T follicular helper cell (primary cell): ENCODE measurements at places on chromosomes 1 and 21.

DNA sequence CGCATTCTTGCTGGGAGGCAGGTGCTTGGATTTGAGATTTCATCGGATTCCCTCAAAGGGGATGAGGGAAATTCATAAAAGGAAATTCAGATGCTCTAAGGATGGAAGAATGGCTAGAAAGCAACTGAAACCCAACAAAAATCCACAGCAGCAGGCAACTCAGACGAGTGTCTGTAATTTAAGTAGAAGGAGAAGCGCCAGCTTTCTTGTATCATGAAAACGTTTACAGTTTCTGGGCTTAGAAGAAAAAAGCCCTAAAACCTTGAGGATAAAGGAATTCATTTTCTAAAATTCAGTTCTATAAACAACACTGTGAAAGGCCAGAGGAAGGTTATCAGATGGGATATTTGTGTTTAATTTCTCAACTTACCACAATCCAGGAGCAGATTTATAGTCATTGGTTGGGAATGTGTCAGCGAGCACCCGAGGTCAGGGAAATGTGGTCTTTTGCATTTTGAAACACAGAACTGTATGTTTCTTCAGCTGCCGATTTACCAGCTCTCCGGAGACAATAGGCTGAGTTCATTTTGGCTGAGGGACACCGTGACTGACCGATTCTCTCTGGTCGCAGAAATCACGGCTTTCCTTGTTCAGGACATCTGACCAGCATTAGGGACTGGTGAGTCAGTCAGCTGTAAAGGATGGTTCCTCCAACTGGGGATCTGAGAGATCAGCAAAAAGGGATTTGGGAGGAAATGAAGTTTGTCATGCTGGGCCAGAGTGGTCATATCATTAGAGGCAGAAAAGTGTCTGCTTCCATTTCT lies 111.6 kb upstream of the ERRFI1 start:
- no peak for DNase-seq

GRCh38 chr1:179953974-179954492 lies 577 bp upstream of the CEP350 start:
- peak; percentile 12 for DNase-seq

DNA sequence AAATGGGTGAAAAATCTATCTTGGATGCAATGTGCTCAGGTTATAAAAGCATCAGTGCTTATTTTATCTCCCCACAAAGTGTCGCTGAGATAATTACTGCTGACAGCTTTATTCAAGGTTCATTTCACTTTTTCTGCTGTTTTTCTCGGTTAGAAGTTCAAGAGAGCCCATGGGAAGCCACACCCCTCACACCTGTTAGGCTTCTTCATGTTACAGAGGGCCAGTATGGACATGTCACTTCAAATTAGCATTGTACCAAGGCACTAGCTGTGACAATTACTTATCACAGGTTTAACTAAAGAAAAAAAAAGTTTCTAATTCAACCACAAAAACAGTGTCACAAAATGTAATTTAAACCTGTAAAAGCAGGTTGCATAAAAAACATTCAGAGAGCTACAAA lies 187.3 kb upstream of the DMRTA2 start:
- no peak for DNase-seq

GRCh38 chr1:35270836-35271235 lies 2.3 kb downstream of the ZMYM4 start:
- no peak for DNase-seq

DNA sequence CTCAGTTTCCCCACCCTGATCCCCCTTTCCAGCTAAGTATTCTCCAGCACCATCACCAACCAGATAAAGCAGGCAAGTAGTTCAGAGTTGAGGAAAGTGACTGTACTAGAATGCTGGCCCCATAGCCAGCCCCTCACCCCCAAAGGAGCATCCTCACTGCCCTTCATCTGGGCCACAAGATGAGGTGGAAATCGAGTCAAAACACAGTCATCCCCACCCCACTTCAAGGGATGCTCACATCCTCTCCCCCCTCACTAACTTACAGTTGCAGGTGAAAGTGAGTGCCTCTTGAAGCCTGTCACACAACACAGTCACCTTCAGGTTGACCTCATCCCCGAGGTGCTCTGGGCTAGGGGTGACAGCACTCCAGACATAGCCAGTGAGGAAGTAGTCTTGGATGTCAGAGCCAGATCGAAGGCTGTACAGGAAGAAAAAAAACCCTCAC lies 30.4 kb downstream of the PIK3C2B start:
- no peak for DNase-seq

DNA sequence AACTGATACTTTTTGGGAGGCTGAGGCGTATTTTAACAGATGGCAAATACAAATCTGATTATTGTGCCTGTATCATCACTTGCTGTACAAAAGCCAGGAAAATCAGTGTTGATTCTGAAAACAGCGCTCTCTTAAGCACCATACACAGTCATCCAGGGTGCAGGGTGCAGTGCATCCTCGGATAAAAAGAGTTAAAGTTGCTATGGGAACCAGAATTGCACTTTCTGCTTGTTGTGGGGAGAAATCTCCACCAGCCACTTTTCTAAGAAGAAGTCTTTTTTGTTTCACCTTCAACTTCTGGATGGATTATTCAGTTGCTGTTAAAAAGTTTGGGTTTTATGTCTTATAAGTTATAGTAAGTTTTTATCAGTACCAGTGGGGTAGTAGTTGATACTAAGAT lies 3.8 kb downstream of the LAMC1 start:
- no peak for DNase-seq

GRCh38 chr21:45151445-45152160 lies 77.2 kb downstream of the ADARB1 start:
- no peak for DNase-seq

- no peak for DNase-seq
These were observed 6.0 kb downstream of the IFFO2 start for GRCh38 chr1:18950401-18951026.

- no peak for DNase-seq
These were observed 70.0 kb downstream of the APP start for GRCh38 chr21:26100573-26100972.

- DNase-seq, result no peak
These were observed 182.9 kb downstream of the OMA1 start for GRCh38 chr1:58363585-58363984.

DNA sequence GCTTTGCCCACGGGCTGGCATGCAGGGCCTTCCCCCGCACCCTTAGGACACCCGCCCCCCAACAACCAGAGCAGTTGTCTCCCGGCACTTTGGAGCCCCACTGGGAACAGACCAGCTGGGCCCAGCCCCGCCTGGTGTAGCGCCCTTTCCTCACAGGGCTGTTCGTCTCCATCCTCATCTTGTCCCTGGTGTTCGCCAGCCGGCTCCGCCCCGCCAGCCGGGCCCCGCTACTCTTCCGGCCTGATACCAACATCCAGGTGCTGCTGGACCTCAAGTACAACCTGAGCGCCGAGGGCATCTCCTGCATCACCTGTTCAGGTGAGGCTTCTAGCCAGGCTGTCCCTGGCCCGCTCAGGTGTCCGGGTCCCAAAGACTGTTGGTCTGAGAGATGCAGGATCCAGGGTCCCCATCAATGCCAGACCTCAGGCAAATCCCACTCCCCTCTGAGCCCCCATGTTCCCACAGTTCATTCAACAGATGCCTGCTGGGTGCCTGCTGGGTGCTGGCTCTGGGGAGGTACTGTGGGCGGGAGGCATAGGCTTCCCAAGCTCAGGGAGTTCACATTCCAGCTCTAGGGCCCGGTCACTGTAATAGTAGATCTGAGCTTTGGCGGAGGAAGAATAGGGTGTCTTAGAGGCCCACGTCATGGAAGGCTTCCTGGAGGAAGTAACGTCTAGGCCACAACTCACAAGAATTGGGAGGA lies 41.7 kb downstream of the DISP3 start:
- DNase-seq, result no peak

- no peak for DNase-seq
These were observed 151.9 kb downstream of the NTPCR start for GRCh38 chr1:233102341-233102740.

GRCh38 chr21:26918323-26919079 lies 48.4 kb downstream of the ADAMTS5 start:
- DNase-seq, result no peak

DNA sequence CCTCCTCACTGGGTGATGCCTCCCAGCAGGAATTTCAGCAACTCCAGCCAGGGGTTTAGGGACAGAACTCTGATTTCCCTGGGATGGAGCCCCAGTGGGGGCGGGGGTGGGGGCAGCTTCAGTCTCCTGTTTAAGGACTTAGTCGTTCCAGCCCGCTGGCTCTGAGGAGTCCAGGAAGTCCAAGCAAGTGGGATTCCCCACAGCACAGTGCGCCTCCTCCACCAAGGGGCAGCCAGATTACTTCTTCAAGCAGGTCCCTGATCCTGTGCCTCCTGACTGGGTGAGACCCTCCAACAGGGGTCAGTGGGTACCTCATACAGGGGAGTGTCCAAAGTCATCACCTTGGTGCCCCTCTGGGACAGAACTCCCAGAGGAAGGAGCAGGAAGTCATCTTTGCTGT lies 1438.4 kb upstream of the B3GALT2 start:
- DNase-seq, result no peak

DNA sequence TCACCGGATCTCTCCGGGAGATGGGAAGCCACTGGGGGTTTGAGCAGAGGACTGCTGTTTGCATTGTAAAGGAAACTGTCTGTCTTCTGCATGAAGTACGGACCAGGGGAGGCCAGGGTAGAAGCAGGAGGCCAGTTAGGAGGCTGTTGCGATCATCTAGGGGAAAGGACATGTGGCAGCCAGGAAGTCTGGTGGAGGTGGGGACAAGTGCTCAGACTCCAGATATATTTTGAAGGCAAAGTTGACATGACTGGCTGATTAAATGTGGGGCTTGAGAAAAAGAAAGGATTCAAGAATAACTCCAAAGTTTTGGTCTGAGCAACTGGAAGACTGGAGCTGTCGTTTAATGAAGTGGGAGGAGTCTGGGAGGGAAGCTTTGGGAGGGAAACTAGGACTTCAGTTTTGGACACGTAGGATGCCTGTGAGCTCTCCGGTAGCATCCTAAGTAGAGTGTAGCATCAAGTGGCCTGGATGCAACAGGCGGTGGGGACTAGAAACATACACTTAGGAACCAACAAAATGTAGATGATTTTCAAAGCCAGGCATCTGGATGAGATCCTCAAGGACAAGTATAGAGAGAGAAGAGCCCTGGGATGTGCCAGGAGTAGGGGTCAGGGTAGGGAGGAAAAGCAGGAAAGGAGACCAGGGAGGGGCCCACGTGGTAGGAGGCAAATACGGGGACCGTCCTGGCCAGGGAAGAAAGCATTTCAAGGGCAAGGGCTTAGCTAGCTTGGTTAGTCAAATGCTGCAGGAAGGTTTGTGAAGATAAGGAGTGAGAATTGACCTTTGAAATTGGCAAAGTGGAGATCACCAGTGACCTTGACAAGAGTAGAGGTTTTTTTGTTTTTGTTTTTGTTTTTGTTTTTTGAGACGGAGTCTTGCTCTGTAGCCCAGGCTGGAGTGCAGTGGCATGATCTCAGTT lies 3.7 kb upstream of the C1orf210 start:
- DNase-seq, result no peak

DNA sequence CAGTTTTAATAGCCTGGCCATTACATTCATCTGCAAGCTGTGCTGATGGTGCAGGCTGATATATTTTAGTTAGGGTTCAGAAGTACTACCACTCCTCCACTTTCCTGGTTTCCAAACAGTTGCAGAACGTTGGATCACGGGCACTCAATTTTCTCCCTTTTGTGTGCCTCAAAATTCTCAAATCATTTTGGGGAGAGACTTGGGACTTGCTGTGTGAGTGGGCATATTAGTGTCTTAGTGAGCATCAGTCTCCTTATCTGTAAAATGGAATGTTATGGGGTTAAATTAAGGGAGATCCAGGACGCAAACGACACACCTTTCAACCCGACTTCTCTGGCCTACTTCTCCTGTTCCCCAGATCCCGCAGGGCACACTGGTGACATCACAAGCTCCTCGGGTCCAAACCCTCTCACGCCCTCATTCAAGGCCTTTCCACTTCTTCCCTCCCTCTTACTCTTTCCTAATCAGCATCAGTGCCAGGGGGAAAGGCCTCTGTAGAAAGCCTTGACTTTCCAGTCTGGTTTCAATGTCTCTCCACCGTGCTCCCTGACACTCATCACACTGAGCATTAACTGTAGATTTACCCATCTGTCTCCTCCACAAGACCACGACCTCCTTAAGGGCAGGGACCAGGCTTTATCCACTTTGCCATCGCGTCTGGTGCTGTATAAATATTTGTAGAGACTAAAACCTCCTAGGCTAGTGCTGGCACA lies 1.2 kb downstream of the PIGP start:
- DNase-seq, result no peak

- no peak for DNase-seq
These were observed 89.2 kb downstream of the GPR88 start for GRCh38 chr1:100627054-100627716.

DNA sequence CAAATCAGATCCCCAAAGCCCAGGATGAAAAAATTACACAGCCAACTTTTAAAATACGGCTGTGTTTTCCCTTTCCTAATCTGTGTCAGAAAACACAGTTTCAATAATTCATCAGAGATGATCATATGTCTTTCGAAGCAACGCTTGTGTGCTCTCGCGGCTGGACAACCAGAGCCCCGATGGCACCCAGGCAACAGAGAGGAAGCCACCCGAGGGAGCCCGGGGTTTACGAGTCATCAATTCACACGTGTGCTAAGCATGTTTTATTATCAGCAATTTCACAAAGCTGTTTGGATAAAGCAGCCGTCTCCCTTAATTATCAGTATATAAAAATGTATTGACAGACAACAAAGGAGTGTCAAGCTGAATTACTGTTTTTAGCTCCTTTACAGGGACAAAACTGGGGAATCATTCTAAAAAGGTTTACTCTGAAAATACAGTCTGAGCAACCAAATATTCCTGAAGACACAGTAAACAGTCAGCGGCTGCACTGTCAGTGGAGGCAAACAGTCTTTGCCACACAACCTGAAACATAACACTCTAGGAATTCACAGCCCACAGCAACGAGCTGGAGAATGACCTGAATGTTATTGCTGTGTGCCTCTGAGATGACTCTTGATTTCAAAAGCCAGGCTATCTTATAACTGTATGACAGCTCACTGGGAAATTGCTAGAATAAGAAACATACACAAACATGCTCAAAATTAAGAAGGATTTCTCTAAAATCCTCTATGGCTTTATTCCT lies 201.0 kb downstream of the SIPA1L2 start:
- DNase-seq, result no peak

DNA sequence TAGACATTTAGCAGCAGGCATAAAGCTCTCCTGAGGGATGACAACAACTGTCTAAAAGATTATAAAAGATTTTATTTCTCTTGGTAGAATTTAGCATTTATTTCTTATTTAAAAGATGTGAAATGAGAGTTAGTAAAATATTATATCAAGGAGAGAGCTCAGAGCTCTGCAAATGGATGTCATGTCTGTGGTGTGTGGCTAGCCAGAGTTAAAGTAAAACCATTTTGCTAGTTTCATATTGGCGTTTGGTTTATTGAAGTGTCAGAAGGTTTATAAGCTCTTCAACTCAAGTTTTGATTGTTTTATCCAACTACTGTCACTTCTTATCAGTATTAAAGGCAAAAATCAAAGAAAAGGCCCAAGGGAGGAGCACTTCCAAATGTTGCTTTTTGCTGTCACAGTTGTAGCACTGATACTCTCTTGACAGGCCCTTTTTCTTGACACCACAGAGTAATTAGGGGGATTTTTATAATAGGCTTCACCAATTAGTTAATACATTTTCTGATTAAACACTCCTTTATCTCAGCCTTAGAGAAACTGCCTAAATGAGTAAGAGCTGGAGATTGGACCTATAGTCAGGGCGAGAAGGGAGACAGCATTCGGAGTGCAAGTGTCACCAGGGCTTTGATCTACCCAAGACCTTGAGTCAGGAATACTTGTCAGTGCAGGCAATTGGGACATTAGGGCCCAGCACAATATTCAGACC lies 233.9 kb downstream of the PTBP2 start:
- DNase-seq, result no peak

- DNase-seq, result no peak
These were observed 51.0 kb upstream of the DMRTB1 start for GRCh38 chr1:53408013-53408754.
